ENCODE measurements at places on chromosomes 7 and 10.

- peak; percentile 52 for DNase-seq
These were observed 2.4 kb upstream of the CNOT4 start for GRCh38 chr7:135512135-135512887.

DNA sequence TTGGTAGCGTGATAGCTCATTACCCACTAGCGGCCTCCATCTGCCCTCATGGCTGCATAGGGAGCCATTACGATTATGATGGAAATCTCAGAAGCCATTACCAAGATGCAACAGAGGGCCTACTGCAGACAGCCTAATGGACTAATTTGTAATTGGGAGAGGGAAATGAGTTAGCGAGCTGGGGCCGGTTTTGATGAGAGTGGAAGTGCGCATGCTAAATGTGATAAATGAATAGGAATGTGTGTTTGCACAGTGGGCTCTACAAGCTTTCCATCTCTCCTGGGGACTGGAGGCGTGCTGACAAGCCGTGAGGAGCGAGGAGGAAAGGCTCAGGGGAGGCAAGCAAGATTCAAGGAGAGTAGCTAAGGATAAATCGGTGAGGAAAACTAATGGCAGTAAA lies 644.5 kb upstream of the GALNT17 start:
- no peak for DNase-seq

DNA sequence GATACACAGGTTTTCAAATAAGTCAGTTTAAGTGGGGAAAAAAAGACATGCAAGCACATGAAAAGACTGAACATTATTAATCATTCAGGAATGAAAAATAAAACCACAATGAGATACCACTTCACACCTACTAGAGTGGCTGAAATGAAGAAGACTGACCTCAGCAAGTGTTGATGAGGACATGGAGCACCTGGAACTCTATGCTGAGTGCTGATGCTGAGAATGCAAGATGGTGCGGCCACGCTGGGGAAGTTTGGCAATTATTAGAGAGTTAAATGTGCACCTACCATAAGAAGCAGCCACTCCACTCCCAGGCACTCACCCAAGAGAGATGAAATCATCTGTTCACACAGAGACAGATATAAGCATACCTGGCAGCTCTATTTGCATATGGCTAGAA lies 32.9 kb upstream of the ELFN1 start:
- no peak for DNase-seq

GRCh38 chr7:19969859-19970493 lies 196.6 kb upstream of the TMEM196 start:
- DNase-seq, result no peak

DNA sequence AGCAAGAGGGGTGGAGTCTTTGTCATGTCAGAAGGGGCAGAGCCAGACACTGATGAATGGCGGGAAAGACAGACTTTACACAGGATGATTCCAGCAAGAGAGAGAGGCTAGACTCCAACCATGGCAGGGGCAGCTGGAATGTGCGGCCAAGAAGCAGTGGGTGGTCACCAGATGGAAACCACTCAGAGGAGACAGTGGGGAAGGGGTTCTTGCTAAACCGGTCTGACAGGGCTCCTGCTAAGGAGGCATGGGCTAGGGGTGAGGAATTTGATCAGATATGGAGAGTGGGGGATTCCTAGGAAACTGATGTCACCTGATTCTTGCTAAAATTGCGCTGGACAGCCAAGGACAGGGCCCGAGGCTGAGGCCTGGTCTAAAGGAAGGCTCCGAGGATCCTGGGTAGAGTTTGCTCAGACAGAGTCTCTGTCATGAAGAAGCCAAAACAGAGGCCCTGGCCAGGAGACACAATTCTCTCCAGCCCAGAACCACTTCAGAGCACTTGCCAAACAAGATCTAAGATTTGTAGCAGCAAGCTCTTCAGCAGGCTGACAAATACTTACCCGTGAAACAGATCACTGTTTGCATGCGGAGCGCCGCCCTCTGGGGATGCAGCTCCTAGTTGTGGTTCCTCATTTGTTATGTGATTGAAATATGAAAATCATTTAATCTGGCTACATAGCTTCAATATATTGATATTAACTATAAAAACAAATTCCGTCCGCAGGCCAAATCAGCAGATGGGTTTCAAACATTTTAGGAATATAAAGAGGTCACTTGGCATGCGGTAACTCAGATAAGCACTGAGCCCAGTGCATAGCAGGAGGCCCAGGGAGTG lies 377.0 kb downstream of the TCERG1L start:
- DNase-seq, result no peak
